ENCODE measurements at places on chromosomes 13 and 19.

GRCh38 chr13:100944791-100945345, 270.3 kb upstream of the TMTC4 start:
- no peak for DNase-seq

- no peak for DNase-seq
Observed at GRCh38 chr13:35917942-35918645, 213.1 kb downstream of the DCLK1 start.

DNA sequence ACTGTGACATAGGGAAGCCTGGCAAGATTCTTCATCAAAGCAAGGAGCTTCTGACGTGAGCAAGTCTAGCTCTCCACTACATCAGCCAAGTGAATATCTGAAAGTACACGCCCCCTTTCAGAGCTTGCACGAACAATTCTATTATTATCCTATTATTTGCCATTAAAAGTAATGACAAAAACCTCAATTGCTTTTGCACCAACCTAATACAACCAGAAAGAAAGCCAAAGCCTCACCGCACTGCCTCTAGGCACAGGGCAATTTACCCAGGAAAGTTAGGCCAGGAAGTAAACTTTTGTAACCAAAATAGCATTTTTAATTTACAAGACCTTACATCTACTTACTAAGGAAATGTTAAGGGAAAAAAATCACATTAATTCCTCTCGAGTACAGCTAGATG, 41.2 kb downstream of the LATS2 start:
- DNase-seq: no peak

DNA sequence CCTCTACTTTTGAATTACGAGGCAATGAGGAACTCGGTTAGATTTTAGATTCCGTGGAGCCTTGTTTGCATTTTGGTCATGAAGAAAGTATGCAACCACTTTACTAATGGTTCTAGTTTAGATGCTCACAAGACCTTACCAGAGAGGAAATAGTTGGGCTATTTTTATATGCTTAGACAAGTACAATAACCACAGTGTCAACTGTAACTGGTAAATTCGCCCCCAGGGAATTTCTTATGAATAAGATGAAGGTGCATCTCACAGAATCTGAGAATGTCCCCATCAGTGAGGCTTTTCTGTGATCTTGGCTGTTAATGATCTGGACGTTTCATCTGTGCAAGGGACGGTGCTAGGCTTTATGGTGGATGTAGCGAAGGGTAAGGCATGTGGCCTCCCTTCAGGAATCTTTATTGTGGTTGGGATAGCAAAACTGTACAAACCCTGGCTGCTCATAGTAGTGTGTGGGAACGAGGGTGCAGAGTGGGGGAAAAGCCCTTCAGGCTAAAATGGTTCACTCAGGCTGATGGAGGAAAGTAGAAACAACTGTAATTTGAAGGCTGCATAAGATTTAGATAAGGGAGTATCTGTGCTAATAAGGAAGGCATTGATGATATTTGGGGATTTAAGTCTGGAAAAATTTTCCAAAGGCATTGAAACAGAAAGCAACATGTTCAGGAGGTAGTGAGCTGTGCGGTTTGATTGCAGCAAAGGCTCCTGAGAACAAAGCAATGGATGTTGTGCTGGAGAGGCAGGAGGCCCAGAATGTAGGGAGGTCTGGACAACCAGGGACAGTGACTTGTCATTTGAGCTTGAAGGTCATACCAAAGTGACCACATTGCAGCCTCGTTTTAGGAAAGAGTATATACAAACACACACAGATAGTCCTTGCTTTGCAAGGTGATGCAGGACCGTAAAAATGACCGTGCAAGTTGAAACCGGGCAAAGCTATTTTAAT, 28.4 kb downstream of the UBAC2 start:
- no peak for DNase-seq

DNA sequence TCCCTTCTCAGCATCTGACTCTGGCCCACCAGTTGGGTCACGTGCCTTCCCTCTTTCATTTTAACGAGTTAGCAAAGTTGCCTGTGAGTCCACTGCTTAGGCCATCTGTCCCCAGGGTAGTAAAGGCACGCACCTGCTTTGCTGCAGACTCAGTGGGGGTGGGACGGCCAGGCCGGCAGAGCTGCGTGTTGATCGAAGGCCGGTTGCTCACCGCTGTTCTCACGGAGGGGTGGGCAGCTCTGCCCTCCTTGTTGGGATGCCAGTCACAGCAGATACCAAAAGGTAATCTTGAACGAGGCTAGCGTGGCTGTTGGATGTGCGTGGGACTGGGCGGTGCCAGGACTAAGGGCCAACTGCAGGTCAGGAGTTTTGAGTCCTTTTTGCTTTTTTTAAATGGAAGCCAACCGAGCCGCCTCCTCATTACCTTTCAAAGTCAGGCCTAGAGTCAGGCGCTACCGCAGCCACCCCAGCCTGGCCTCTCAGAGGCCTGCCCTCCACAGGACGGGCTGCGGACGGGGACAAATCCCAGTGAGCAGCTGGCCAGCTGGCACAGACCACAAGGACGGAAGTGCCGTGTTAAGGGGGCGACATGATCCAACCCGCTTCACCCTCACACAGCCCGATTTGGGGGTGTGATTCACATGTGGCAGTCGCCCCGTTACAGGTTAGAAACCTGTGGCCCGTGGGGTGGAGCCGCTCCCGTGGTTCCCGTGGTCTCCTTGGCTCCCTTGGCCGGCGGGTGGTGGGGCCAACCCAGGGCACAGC, 20.6 kb downstream of the ADPRHL1 start:
- DNase-seq: no peak

GRCh38 chr13:25468325-25469168, 96.8 kb downstream of the ATP8A2 start:
- DNase-seq: no peak

- no peak for DNase-seq
Observed at GRCh38 chr19:41324921-41325639, 15.1 kb downstream of the CCDC97 start.

DNA sequence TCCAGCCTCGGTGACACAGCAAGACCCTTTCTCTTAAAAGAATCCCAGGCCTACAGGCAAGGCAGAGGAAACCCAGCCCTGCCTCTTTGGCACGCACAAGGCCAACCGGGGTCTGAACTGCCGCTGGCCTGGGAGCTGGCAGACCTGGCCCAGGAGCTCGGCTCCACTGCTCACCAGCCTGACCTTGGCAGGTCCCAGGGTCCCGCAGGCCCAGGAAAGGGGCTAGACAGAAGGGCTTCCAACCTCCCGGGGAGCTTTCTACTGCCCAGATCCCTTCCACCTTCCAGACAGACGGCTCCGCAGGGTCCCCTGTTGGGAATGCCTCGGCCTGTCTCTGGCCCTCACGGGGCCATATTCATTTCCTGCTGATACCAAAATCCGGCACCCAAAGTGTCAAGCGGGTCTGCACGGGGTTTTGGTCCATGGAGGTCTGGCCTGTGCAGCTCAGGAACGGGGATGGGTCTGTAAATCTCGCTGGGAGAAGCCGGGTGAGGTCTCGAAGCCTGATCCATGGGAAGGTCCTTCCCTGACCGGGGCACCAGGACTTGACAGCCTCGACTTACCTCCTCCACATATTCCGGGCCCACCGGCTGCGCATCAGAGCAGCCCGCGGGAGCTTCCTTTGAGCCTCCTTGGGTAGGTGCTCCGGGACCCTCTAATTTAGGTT, 36.6 kb upstream of the MATK start:
- no peak for DNase-seq

GRCh38 chr13:30170569-30170968, 136.8 kb downstream of the KATNAL1 start:
- no peak for DNase-seq

- no peak for DNase-seq
Observed at GRCh38 chr13:23753458-23753857, 135.7 kb downstream of the MIPEP start.

DNA sequence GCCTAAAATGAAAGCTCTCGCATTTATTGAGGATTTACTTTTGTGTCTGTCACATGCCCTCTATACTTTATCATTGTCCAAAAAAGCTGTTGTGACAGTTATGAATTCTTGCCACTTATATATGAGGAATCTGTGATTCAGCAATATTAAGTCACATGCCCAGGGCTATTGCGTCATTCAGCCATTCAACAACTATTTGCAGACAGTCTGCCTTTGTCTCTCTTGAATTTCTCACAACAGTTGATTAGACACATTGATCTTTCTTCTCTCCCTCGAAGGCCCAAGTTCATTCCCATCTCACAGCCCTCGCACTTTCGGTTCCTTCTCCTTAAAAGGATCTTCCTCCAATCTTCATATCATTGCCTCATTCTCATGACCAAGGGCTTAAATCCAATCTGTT, 342.6 kb downstream of the MZT1 start:
- DNase-seq: no peak

DNA sequence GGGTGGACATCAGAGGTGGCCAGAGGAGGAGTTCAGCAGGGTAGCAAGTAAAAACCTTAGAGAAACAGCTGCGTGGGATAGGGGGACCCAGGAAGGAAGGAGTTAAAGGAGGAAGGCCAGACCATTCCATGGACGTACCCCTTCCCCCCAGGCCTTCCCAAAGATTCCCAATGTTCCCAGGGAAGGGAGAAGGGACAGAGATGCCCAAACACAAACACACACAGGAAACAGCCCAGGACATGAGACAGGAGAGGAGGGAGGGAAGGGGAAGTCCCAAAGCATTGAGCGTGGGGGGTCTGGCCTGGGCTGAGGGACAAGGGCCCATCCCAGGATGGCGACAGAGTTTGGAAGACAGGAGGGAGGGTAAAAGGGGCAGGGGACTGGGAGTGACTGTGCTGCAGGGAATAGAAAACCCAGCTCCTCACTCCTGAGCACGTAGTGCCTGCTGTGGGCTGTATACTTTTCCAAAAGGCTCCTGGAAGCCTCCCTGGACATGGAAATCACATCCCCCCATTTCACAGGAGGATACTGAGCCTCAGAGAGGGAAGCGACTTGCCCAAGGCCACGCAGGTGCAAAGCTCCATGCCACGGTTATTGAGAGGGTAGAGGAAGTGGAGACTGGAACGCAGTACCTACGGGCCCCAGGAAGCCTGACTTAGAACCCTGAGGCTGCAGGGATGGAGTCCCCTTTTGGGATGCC, 1.1 kb downstream of the SYDE1 start:
- no peak for DNase-seq

GRCh38 chr13:32409001-32409313, 19.0 kb downstream of the N4BP2L1 start:
- no peak for DNase-seq

- DNase-seq: no peak
Observed at GRCh38 chr13:33932769-33933406, 114.9 kb downstream of the RFC3 start.

- no peak for DNase-seq
Observed at GRCh38 chr13:98957731-98958442, 20.0 kb downstream of the DOCK9 start.

DNA sequence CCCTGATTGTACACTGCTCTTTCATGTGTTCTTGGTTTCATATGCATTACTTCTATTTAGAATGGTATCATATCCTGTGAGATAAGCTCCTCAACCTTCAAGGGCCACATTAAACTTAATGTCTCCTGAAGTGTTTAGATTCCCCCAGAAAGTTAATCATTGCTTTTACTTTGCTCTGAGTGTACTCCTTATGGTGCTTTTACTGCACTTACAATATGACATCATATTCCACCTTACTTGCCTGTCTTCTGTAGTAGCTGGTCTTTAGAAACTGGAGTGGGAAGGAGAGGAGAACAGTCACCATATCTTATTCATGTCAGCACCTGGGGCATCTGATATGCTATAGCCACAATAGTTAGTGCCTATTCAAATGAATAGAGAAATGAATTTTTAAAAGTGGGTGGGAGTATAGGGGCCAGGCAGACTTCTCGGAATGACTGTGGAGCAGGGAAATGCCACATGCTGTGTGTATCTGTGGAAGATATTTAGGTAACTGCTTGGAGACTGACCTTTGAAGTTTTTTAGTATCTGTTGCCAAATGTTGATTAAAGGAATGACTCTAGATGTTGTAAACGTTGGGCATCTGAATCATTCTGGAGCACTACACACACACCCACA, 40.2 kb downstream of the SLAIN1 start:
- DNase-seq: no peak

DNA sequence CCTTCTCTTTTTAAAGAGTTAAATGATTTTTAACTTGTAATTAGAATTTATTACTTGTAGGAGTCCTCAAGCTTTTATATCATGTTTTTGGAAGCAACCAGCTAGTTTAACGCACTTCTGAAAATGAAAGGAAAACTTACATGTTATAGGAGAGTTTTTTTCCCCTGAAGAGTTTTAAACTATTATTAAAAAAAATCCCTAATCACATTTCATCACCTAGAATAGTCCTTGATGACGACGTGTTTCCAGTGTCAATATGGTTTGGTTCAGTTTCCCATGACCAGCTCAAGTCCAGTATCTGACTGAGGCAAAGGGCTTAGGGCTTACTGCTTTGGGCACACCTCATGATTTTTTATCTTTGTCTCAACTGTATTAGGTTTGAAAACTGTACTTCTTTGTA, 36.0 kb downstream of the URI1 start:
- DNase-seq: no peak

DNA sequence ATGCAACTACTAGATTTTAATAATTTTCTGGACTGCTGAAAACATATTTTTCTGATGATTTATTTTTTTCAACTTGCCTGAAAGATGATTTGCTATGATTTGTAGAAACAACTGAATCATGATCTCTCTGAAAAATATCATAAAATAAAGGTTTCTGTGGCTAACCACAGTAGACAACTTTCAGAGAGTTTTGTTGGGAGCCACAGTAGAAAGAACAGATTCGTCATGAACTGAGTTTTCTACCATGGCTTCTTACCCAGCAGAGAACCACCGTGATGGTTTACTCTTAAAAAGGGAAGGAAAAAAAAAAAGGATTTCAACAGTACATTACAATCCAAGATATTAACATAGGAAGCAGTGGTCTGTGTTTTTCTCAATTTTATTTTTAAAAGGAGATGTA, 18.0 kb downstream of the ZAR1L start:
- no peak for DNase-seq

DNA sequence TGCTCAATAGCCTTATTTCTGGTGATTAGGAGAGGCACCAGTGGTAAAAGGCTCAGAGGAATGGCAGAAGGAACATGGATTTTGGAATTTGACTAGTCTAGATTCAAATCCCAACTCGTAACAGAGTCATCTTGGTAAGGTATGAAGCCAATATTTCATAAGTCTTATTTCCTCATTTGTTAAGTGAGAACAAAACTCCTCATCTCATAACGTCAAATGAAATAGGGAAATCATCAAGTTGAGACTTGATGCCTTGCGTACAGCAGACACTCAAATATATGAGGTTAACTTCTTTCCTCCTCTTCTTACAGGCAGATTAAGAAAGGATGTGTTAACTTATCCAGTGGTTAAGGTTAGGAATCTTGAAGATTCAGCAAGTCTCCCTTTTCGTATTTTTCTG, 189.2 kb downstream of the DLEU7 start:
- DNase-seq: no peak

- DNase-seq: no peak
Observed at GRCh38 chr19:30061223-30062064, 119.4 kb downstream of the URI1 start.

DNA sequence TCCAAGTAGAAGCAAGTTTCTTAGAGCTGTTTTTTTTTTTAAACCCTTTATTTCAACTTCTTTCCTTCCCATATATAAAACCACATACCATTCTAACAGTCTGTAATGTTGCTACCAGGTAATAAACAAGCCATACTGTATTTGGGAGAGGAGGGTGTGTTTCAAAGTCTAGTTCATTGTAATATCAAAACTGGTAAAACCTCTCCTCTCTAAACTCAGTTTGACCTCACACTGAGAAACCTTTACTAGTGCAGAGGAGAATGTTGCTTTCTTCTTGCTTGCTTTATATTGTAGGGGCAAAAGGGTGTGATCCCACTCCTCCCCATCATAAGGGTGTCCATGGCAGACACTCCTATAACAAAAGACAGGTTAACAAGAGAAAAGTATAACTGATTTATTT, 155.1 kb downstream of the GGACT start:
- DNase-seq: no peak

GRCh38 chr13:93771782-93772181, 545.2 kb downstream of the GPC6 start:
- DNase-seq: no peak

All from stimulated activated CD8-positive, alpha-beta memory T cell treated with anti-CD3 and anti-CD28 coated beads, Interleukin-4, amount 100 ng/mL, for 4 hours (primary cell).